ENCODE measurements at places on chromosomes 7 and 10.

GRCh38 chr10:71077143-71077581, 135.2 kb upstream of the UNC5B start:
- no peak for DNase-seq

DNA sequence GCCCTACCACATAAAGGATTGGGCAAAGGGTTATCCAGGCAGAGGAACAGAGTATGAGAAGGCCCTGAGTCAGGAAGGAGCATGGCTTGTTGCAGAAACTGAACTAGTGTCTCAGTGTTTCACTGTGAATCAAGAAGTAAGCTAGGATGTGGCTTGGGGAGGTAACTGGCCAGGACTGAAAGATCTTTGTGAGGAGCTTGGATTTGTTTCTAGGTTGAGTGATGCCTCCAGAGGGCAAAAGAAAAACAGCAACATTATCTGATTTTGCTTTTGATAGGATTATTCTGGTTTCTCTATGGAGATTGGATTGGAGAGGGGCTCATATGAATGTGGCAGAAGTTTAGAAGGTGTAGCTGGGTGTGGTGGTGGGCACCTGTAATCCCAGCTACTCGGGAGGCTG, 137.9 kb upstream of the HDAC9 start:
- DNase-seq = no peak

GRCh38 chr7:107026166-107026565, 18.3 kb upstream of the PRKAR2B start:
- no peak for DNase-seq

DNA sequence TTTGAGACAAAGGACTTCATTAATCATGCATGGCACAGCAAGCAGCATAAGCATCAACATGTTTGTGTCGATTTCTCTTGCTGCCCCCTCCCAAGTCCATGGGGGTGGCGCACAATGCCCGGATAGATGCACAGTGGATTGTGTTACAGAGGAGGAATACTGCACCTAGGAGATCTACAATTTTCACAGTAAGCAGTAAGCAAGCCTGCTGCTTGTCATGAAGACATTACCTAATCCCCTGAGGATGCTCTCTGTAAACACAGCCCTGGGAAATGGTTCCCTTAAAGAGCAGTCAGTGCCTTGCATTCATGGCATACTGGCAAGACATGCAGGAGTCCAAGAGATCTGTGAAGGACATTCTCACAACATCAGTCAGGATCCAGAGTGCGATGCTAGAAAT, 137.7 kb downstream of the ETV1 start:
- DNase-seq = no peak

DNA sequence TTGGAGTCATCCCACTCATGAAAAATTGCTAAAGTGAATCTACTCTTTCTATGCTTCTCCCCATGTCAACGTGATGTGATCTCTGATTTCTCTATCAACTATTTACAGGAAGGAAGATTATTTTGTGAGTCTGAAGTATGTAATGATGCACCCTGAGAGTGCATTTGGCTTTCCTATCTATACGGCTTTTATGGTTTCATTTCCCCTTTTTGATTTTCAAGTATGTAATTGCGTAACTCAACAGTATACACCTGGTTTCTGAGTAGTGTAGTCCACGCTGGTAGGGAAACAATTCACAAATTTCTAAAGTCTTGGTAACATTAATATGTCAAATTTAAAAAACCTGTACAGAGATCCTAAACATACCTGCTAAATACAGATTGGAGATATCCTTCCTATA, 194.7 kb upstream of the SEMA3A start:
- DNase-seq = no peak

DNA sequence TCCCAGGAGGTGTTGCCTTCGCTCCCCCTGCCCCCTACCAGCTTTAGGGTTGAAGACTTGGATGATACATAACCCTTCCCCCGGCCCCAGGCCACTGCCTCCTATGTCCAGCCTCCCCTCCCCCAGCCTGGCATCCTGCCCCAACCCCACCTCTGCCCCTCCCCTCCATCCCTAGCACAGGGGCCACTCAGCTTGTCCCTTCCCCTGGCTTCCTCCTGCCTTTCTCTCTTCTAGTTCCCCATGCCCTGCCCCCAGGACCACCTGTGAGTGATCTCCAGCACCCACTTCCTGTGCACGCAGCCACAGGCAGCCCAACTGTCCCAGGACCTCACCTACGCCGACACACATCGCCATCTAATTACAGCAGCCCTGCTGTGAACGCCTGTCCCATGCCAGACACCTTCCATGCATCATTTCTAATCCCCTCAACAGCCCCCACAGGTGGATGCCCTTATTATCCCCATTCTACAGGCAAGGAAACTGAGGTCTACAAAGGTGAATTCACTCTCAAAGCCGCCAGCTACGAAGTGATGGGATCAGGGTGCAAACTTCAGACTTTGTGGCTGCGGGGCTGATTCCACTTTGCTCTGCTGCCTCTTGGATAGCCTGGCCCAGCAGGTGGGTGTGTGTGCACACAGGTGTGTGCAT, 82.4 kb upstream of the CHST15 start:
- DNase-seq = no peak

DNA sequence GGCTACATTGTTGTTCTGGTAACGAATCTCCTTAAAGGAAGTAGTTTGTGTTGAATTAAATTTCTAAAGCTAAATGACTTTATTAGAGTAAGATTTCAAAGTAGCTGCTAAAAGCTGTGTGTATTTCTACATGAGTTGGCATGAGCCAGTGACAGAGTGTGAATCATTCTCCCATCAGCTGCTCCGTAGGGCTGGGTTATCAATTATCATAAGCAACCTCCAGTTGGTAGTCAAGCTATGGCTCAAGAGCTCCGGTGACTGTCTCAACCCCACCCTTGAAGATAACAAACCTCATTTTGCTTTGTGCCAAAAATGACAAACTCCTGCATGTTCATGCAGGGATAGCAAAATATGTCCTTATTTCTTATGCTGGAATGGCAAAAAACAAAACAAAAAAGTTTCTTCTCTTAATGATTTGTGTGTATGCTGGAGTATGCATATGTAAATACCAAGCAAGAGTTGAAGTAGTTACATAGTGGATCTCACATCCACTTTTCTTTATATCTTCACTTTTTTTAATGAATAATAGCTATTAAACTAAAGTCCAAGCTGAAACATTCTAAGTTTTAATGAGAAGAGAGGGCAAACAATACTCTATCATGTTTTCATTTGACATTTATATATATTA, 249.4 kb downstream of the CACNA2D1 start:
- DNase-seq = no peak

DNA sequence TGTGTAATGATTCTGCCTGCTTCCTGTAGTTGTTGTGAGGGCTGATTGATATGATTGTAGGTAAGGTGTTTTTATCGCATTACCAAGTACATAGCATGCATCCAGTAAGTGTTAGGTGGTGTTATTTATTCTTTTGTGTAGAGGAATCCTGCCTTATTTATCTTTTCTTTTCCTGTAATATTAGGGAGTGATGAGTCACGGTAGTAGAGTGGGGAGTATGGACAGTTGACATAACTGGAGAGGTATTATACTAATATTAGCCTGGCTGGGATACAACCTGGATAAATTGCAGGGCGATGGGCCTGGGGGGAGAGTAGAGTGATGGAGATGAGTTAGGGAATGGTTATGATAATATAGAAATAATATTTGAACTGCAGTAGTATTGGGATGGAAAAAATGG, 9.8 kb downstream of the SDK1 start:
- DNase-seq = no peak

- DNase-seq = no peak
These were observed 11.5 kb upstream of the NT5C2 start for GRCh38 chr10:103204353-103205255.

DNA sequence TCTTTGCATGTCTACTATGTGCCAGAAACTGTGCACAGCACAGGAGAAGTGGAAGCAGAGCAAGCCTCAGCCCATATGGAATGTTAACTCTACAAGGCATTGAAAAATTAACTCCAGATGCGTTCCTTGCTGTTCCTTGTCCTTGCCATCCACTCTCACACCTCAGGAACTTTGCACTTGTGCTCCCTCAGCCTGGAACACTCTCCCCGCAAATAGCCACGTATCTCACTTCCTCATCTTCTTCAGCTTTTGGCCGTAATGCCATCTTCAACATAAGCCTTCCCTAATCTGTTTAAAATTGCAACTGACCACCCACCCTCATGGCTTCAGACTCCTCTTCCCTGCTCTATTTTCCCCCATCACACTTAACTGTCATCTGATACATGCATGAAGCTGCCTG, 83.2 kb upstream of the CAPZA2 start:
- DNase-seq = no peak

GRCh38 chr7:73892003-73892999, 31.3 kb downstream of the TMEM270 start:
- DNase-seq = no peak

- no peak for DNase-seq
These were observed 170.3 kb downstream of the NEURL1 start for GRCh38 chr10:103663802-103664201.

GRCh38 chr7:48428091-48428684, 256.9 kb downstream of the ABCA13 start:
- no peak for DNase-seq

GRCh38 chr10:131641231-131641630, 259.6 kb upstream of the PPP2R2D start:
- DNase-seq = no peak

GRCh38 chr10:103745341-103746247, 109.8 kb downstream of the SH3PXD2A start:
- no peak for DNase-seq

DNA sequence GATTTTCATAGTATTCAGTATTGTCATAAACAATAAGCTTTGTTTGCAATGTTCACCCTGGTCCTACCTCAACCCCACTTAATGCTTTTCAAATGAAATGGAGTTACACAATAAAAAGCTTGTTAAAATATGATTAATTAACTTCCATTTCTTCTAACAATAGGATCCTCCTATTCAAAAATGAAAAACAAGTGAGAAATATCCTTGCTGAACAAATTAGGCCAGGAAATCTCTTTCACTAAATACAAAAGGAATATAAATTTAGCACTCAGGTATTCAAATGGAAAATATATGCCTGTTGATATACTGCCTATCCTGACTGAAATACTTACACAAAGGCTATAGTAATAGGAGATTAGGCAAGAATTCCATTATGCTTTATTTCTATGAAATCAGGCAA, 323.4 kb upstream of the GRM3 start:
- DNase-seq = no peak

GRCh38 chr7:104955276-104955675, 58.7 kb upstream of the KMT2E start:
- no peak for DNase-seq

GRCh38 chr10:8417631-8418030, 363.1 kb downstream of the GATA3 start:
- no peak for DNase-seq

DNA sequence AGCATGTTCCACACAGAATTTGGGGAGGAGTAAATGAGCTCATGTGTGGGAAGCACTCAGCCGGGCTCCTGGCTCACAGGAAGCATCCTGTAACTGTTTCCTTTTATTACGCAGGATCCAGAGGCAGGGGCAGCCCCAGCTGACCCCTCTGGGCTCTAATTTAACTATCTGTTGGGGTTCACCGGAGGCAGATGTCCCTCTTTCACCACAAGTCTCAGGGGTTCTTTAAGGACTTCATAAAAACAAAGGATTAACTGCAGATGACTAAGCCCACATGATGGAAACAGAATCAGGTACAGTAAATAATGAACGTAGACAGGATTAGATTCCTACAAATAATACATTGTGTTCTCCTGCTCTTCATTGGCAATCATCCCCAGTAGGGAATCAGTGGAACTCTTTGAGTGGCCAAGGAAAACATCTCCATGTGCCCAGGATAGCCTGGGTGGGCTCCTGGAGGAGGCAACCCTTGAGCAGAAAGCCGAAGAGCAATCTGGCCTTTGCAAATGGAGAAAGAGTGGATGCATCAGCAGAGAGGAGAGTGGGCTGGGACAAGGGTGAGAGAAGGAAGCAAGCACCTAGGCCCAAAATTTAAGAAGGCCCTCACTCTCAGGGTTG, 24.6 kb downstream of the TBXAS1 start:
- DNase-seq = no peak

GRCh38 chr10:43172645-43173044, 34.4 kb downstream of the CSGALNACT2 start:
- DNase-seq = no peak

DNA sequence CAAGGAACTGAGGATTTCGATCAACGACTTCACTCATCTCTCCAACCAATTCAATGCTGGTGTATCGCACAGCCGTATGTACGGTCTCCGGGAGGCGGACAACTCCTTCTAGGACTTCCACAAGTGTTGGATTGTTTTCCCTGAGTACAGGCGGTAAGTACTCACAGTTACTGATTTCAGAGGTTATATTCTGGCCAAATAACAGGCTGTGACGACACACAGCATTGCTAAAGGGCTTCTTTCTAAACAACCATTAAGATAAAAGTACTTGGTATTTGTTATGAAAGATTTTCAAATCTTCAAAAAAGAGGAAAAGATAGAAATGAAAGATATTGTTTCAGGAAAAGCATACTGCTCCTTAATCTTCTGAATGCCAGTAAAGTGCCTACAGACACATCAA, 52.2 kb downstream of the IRF5 start:
- no peak for DNase-seq

- DNase-seq = no peak
These were observed 200.9 kb downstream of the FAM107B start for GRCh38 chr10:14573666-14574261.

DNA sequence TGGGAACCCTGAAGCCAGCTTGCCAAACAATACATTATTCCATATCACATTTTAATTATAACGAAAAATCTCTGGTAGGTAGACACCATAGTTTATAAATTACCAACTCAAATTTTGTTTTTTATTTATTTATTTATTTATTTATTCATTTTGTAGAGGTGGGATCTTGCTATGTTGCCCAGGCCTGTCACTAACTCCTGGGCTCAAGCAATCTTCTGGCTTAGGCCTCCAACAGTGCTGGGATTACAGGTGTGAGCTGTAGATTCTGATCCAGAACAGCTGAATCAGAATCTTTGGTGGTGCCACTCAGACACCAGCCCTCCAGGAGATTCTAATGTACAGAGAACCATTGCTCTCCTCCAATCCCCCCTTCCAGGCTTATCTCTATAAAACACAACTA, 1.7 kb downstream of the PON2 start:
- no peak for DNase-seq

DNA sequence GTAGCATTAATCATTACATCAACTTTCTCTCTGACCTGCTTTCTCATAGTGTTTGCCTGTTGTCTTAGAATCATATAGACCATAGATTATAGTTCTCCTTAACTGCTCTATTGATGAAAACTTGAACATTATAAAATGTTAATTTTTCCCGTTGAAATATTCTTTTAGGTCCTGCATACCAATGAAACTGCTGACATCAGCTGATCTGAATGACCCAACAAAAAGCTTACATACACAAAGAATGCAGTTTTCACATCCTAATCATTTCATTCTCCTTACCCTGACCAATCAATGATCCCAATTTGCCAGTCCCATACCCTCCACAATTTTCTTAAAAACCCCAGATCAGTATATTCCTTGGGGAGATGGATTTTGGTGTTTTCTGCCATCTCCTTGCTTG, 302.9 kb upstream of the MBL2 start:
- DNase-seq = no peak

DNA sequence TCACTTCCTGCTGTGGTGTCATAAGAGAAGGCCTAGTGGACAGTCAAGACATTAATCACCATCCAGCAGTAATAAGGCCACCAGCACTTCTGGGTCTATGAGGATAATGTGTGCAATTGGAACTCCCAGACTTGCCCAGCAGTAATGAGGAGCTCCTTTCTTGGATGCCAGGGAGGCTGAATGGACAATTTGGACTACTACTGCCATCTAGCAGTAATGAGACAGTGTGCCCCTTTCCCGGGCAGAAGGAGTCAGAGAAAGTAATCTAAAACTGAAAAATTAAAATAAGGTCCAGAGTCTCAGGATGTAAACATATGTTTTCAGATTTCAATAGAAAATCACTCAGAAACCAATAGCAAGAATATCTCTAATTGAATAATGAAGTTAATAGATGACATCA, 400.4 kb downstream of the CDC14C start:
- DNase-seq = no peak
